ENCODE measurements at places on chromosomes 5 and 9. TPM values are rescaled to one million over a fixed set of nuclear protein-coding genes. Genes with fewer than 3 reads are reported as not detected.

The LHX2 gene
- total RNA-seq, result 0.23 TPM

The PCDHA6 gene
- 0.36 TPM for total RNA-seq

The CTXN3 gene
- not detected for total RNA-seq

The SET gene
- total RNA-seq, result 240 TPM

The ATG10 gene
- 6.3 TPM for total RNA-seq

The PCDHAC1 gene
- total RNA-seq, result 0.12 TPM

The PRDM12 gene
- total RNA-seq, result not detected

The AGGF1 gene
- 18.9 TPM for total RNA-seq

The NIPAL4 gene
- not detected for total RNA-seq

The PLEKHG4B gene
- 0.06 TPM for total RNA-seq

The PROP1 gene
- total RNA-seq, result not detected

The MAMDC4 gene
- total RNA-seq, result 8.1 TPM

GRCh38 chr5:42399702-42400101, 23.5 kb upstream of the GHR start:
- DNase-seq, result no peak

GRCh38 chr5:147188200-147189108, 46.4 kb upstream of the STK32A start:
- DNase-seq, result no peak

- no peak for DNase-seq
Measured at GRCh38 chr5:19626211-19626610, 361.8 kb downstream of the CDH18 start.

GRCh38 chr5:6780802-6781391, 67.7 kb downstream of the TENT4A start:
- DNase-seq, result no peak

DNA sequence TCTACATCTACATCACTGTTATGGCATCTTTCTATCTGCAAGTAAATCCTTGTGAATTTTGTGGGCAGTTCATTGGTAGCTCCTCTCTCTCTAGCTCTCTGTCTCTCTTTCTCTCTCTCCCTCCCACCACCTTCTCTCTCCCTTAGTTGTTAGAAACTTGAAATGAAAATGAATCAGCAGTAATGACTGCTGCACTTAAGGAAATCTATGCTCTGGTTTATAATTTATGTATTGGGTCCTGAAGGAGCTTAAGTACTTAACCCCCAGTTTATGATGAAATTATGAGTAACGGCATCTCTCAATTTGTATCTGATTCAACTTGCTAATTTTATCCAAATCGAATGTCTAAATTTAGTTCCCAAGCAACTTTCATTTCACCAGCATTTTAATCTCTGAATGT, 52.0 kb upstream of the PTGER4 start:
- DNase-seq, result no peak

DNA sequence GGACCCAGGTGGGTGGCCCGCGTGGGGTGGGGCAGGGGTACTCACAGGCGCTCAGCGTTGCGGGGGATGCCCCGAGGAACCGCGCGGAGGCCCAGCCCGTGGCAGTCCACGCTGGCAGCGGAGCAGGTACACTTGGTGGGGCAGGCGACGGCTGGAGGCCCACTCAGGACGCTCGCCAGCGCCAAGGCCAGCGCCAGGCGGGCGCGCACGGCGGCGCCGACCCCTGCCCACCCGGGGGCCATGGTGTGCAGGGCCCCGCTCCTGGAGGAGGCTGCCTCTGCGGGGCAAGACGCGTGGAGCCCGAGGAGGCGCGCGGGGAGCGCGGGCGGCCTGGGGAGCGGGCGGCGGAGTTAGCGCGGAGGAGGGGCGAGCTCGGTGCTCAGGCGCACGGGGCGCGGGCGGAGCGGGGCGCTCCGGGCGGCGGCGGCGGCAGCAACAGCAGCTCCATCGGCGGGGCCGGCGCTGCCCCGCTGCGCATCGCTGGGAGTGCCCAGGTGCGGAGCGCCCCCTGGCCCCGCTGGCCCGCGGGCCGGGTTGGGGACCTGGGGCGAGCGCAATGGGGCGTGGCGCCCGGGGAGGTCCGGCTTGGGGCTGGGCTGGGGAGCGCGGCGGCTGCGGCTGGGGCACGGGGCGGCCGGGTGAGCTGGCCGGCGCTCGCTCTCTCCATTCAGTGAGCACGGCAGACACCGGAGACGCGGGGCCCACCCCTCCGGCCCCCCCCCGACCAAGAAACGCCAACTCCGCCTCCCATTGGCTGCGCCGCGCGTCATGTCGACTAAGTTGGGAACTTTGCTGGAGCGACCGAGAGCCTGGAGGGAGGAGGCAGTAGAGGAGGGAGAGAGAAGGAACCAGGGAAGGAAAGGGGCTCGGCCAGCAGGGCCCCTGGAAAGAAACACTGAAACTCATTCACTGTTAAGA, at the start of gene SLIT3:
SLIT3 (minus strand) TSS at position 672 of the 918 bp plus-strand sequence; CDS start at position 242, 430 bp downstream.
- DNase-seq, result peak; percentile 77

DNA sequence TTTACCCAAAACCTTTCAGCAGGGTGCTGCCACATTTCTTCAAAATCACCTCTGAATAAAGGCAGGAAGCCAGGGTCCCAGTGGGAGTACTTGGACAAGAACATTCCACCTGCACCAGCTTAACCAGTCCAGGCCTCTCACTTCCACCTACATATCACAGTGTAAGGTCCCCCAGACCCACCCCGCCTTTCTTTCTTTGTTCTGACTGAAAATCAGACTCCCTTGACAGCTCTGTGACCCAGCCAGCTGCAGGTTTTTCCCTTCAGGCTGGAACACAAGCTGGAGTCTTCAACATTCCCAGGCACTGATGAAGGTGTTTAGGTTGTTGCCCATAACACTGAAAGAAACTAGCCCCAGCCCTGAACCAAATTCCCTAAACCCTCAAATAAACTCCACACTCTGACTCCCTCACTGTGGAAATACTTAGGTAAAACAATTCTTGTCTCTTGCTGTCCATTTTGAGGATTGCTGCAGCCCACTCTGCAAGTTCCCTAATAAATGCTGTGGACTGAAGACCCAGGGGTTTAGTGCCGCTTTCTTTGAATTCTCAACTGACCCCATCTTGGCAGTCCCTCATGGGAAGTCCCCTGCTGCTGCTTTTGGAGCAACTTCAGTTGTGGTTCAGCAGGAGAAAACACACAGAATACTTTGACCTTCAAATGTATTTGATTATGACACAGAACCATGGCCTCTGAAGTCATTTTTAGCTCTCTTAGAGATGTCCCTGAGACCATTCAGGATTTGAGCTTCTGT, 24.8 kb downstream of the P4HA2 start:
- DNase-seq, result no peak

DNA sequence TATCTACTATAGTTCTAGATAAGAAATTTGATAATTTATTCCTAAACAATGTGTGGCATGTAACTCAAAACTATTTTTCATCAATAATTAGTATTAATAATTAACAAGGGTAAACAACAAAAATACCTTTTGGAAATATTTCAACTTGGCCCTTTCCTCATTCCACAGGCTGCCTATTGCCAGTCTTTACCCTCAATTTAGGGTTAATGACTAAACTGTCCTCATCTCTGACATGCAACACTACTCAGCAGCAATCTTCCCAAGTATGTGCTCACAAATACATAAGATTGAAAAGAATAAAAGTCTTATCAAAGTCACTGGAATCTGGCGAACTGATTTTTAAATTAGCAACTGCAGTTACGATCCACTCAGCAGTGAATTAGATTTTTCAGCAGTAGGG, 153.6 kb downstream of the GLIS3 start:
- DNase-seq, result no peak

DNA sequence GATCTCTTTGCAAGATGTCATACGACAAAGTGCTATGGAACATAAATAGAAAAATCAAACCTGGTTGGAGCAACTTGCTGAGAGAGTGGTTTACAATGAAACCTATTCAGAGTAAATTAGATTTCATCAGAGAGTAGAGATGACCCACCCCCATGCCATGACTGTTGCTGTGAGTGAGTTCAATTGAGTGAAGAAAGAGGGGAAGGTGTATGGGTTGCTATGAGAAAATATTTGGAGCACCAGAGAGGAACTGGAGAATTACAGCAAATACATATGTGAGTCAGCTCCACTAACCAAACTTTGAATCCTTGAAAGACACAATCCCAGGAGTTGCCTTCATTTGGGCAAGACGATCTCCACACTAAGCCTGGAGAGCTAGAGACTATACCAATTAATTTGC, 217.2 kb downstream of the RFX3 start:
- no peak for DNase-seq

DNA sequence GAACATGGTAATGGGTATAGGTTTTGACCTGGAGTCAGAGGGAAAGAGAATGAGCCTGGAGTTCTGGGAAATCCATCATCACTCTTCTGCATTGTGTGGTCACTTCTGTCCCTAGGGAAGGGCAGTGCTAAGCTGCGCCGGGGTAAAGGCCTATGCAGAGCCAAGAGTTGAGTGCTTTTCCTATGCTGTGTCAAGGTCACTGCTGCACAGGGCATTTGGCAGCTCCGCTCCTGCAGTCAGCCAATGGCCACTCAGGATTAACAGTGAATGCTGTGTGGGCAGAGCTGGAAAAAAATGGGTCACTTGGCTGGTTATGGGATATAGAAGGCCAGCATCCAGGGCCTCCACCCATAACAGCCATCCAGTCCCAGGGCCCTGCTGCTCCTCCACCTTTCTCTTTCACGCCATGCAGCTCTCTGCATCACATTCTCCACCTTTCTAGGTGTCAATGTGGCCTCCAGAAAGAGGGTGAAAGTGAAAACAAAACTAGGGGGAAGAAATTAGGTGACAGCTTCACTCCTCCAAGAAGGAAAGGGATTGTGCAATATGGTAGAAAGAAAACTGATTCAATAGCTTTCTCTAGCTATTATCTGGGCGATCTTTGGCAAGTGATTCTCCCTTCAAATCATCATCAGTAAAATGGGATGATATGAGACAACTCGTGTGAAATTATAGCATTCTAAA, 279.3 kb upstream of the ANKRD55 start:
- DNase-seq, result peak; percentile 63

GRCh38 chr5:52842111-52842510, 54.4 kb downstream of the ITGA1 start:
- DNase-seq, result no peak

GRCh38 chr5:93297116-93297515, 283.9 kb downstream of the NR2F1-AS1 start:
- DNase-seq, result no peak

DNA sequence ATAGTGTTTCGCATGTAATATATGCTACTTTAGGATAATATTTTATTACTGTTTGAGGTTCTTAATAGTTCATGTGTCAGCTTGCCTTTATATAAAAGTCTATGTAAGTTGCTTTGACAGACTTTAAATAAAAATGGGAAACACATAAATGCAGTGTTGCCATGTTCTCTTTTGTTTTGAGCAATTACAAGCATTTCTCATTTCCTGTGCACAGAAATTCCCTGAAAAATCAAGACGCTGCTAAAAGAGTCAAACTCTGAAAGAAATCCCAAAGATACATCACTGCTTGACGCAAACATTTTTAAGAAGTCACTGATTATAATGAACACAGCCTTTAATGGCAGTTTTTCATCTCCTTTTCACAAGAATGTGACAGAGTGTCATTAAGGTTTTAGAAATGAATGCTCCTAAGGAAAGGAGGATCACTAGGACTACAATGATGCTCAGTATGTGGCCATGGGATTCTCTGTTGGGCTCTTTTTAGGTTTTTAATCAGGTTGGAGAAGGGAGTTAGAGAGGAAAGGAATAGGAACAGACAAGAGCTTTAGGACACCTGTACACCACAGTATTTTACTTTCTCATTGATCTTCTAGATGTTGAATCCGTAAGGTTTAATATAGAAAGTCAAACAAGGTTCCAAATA, 29.4 kb downstream of the ZCCHC7 start:
- no peak for DNase-seq

DNA sequence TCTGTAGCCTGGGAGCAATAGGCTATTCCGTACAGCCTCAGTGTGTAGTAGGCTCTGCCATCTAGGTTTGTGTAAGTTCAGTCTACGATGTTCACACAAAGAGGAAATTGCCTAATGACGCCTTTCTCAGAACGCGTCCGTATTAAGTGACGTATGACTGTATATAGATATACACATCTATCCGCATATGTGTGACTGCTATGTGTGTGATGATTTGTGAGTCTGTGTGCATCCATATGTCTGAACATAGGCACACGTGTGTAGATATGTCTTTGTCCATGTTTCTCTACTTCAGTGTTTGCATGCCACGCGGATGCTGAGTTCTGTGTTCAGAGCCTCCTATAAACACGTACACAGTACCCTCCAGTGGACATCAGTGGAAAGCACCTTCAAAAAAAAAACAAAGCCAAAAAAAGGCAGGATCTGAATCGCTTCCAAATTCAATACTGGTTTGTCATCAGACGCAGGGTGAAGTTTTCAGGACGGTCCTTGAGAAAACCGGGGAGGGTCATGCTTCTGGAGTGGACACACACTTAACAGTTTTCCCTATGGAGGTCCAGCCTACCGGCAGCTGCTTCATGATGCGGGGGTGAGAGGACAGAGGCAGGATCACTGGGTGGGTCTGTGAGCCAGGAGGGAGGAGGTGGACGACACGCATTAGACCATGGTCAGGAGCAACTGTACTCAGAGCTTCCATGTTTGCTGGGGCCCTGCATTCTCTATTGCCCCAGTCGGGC, 29.5 kb upstream of the ALDH1B1 start:
- peak; percentile 44 for DNase-seq

GRCh38 chr5:32275396-32275741, 37.4 kb downstream of the MTMR12 start:
- DNase-seq, result no peak

DNA sequence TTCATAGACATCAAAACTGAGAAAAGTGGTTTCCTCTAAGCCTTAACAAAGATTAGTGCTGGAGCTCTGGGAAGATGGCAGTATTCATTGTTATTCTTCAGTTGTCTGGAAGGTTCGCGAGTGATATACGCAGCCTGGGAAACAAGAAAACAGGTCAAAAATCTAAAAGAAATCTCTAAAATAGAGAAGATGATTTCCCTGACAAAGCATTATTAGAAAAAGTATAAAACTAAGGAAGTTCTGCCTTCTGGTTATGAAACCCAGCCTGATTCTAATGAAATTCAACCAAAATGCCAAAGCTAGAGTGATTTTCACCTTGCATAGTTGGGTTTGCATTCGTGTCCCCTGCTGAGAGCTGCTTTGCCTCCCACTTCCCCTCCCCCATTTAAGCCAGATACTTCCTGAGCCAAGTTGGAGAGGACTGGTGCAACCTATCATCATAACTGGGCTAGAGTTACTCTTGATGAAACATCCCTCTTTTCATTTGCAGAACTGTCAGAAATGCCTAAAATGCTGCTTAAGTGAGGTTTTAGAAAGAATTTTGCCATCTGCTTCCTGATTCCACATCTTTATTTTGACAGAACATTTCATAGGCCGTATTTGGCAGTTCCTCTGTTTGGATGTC, 48.4 kb downstream of the NDFIP1 start:
- no peak for DNase-seq

DNA sequence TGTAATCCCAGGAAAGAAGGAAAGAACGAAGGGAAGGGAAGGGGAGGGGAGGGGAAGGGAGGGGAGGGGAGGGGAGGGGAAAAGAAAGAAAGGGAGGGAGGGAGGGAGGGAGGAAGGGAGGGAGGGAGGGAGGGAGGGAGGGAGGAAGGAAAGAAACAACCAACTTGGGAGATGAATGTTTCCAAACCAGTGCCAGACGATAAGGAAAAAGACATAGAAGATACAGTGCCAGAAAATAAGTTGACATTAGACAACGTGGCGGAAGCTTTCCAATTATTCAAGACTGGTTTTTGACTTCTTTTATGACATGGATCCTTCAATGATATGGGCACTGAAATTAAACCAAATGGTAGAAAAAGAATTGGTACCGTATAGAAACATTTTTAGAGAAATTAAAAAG, 181.2 kb upstream of the POU5F2 start:
- no peak for DNase-seq

Data from heart left ventricle (tissue), 16 donors.